ENCODE measurements at places on chromosomes 5 and 9. TPM values are rescaled to one million over a fixed set of nuclear protein-coding genes. Genes with fewer than 3 reads are reported as not detected.

DNA sequence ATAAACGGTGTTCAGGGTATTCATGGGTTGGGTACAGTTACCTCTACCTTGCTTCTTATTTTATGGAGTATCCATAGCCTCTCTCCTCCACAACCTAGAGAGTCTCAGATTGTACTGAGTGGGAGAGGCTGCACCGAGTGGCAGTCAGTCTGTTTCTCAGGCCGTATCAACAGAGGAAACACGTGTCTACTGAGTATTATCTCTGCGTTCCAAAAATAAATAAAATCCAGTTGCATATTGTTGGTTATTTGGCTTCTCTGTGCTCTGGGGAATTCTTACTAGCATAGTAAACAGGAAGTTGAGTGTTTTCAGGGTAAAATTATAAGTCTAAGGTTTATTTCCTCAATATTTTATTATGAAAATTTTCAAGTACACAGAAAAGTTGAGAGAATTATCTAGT, 231.0 kb downstream of the ARHGEF28 start:
- no peak for DNase-seq

The MTMR12 gene
- total RNA-seq, result 26.0 TPM

The PCDHGA4 gene
- 3.9 TPM for total RNA-seq

The ADAMTS2 gene
- 61.1 TPM for total RNA-seq

DNA sequence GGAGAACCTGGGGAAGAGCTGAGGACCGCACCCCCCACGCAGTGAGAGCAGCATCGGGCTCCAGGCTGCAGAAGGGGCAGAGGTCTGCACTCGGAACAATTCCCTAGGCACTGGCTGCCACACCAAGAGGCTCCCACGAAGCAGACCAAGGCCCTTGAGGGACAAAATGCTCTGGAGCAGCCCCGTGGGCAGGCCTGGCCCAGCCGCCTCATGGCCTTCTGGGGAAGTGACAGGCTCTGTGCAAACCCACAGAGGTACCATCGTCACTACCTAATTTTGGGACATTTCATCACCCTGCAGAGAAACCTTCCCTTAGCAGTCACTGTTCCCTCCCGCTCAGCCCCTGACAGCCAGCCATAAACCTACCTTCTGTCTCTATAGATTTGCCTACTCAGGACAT, 15.9 kb downstream of the FBXW5 start:
- no peak for DNase-seq

DNA sequence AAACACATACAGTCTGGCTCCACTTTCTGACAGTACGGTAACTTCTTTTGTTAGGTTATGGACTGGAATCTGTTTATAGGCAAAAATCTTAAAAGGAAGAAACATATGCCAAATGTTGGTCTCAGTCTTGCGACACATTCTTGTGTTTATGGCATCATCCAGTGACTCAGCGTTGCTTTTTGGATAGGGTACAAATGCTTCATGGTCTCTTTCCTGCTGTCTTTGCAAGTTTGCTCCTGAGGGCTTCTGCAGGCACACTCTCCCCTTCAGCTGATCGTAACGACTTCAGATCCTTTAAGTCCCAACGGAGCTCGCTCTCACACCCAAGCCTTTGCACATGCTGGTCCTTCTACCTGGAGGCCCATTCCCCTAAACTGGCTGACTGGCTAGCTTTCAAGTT, 23.6 kb upstream of the TNFSF8 start:
- DNase-seq, result no peak

DNA sequence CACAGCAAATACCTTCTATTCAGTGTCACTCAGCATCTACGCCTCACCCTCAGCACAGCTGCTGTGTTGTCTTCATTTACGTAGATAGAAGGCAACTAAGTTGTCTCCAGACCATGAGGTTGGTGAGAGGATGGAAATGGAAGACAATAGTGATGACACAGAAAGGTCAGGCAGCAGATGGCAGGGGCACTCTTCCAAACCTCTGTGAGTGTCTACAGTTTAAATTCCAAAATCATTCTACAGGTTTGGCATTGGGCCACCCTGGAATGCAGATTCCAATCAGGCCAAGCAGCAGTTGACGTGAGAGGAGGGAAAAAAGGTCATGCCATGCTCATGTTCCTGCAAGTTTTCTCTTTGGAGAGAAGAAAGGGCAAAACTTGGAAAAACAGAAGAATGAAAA, 68.7 kb upstream of the ADAMTSL1 start:
- peak; percentile 19 for DNase-seq

DNA sequence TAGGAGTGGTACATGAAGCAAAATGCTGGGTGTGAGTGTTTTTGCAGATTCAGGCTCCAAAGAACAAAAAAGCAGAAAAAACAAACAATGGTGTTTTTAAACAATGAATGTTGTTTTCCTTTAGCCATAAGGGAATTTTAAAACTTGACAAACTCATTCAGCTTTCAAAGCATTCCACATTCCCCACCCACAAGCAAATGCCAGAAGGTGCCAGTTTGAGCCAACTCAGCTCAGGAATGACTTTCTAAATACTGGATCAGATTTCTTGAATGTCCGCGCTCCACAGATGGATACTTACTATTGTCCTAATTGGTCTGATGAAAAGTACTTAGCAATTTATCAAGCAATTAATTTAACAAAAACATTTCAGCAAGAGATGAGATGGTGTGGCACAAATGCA, 12.9 kb upstream of the MOB3B start:
- no peak for DNase-seq

GRCh38 chr9:73683862-73684591, 532.4 kb downstream of the ANXA1 start:
- DNase-seq, result no peak

The FEM1C gene
- total RNA-seq, result 49.9 TPM
